SK-N-SH treated with all-trans-retinoic acid at 6 μM for 48 hours (cell line): ENCODE measurements at places on chromosomes 7 and 10.
A peak's percentile ranks its signal among the peaks of the same experiment; 100 is the strongest.

- ATAC-seq = no peak
Measured at GRCh38 chr10:47195274-47195885, 104.6 kb upstream of the GDF10 start.

- ATAC-seq = no peak
Measured at GRCh38 chr10:63935705-63936104, 414.5 kb downstream of the REEP3 start.

DNA sequence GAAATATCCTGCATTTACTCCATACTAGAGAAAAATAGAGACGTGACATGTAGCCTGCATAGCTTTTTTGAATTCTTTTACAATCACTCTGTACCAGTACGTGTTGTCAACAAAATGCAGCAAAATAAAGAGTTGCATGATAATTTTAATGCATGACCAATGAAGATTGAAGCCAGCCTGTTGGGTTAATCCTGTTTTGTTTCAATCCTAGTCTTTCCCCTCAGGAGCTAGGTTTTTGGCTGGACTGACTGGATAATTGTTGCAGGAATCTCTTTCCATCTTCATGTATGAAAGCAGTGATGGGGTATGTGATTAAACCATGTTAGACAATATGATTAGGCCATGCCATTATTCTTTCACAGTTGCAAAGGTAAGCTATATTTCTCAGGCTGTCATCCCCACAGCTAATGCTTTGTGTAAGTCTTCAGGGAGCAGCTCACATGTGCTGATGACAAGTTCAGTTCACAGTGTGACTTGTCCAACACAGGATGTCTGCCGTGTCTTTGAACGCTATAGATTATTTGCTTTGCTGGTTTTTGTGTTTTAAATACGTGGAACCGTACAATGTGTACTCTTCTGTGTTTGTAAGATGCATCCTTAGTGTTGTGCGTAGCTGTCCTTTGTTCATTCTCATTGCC, 24.4 kb downstream of the PAPSS2 start:
- ATAC-seq = no peak

DNA sequence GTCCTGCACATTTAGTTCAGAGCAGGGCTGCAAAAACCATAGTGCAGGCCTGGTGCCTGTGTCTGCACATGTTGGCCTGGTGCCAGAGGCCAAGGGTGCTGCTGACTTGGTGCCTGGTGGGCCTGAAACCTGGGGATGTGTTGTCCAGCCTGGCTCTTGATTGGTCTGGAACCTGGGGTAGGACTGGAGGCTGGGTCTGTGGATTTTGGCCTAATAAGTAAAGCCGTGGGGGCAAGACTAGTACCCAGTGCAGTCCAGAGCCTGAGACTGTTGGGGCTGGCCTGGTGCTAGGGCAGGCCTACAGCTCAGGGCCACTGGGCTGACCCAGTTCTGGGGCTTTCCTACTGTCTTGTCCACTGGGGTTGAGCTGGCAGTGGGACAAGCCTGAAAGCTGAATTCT, 817.9 kb downstream of the DNAJB9 start:
- ATAC-seq = no peak

DNA sequence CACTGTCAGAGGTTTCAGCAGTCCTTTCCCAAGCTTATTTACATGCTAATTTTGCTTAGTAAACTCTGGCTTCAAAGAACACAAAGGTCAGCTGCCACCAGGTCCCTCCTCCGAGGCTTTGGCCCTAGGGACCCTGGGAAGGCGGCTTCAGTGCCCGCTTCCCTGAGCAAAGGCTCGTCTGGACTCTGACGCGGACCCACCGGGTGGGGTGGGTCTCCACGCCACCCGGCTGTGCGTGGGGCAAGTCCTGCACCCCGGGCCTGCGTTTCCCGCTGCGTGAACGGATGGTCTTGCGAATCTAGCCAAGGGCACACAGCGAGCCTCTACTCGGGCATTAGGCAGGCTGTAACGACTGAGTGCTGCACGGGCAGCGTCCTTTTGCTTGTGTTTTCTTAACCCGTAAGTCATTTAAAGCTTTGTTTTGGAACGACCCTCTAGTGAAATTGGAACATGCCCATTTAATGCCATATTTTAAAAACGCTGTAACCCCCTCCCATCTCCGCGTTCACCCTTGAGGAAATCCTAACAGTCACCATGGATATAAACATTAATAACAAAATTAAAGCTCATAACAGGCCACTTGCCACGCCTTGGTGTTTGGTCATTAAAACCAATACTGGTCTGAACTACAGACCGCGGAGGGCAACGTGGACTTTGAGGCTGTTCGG, 828 bp downstream of the BNIP3 start:
- ATAC-seq = peak; percentile 16

GRCh38 chr7:3415861-3416312, 114.8 kb downstream of the SDK1 start:
- no peak for ATAC-seq
